ENCODE measurements at places on chromosomes 11 and 22. TPM values are rescaled to one million over a fixed set of nuclear protein-coding genes. Genes with fewer than 3 reads are reported as not detected.

VWA5A gene
- total RNA-seq: 12.1 TPM

OR56A1 gene
- total RNA-seq: not detected

DNA sequence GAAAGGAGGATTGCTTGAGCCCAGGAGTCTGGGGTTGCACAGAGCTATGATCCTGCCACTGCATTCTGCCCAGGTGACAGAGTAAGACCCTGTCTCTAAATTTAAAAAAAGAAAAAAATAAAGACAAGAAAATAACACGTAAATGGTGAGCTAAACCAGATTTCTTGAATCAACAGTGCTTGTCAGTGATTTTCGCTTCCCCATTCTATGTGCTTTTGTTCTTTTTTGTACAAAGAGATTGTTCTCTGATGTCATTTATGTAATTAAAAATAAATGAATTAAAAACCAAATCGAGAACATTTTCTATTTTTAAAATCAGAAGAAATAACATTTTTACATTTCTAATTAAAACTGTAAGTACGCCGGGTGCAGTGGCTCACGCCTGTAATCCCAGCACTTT lies 19.8 kb upstream of the SLC29A2 start:
- DNase-seq: no peak

DNA sequence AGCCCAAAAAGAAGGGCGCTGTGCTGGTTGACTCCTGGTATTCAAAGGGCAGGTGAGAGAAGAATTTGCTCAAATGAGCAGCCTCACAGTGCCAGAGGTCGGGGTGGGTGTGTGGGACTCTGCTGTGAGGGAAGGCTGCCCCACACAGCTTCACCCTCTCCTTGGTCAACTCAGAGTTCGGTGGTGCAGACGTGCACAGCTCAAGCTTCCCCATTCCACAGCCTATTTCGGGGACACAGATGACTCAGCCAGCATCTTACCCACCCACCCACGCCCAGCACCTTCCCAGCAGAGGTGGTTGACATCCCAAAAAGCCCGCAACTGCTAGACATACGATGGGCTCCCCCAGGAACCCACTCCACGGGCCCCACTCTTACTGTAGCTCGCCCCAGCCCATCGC lies 46.5 kb upstream of the CCND1 start:
- no peak for DNase-seq

- DNase-seq: no peak
Measured at GRCh38 chr22:25816522-25817059, 74.6 kb downstream of the MYO18B start.

GRCh38 chr11:111357150-111358037 lies 21.7 kb downstream of the POU2AF1 start:
- no peak for DNase-seq

KIAA1671 gene
- total RNA-seq: 14.1 TPM

MS4A3 gene
- total RNA-seq: not detected

- DNase-seq: no peak
Measured at GRCh38 chr11:69356703-69357457, 62.9 kb downstream of the MYEOV start.

DNA sequence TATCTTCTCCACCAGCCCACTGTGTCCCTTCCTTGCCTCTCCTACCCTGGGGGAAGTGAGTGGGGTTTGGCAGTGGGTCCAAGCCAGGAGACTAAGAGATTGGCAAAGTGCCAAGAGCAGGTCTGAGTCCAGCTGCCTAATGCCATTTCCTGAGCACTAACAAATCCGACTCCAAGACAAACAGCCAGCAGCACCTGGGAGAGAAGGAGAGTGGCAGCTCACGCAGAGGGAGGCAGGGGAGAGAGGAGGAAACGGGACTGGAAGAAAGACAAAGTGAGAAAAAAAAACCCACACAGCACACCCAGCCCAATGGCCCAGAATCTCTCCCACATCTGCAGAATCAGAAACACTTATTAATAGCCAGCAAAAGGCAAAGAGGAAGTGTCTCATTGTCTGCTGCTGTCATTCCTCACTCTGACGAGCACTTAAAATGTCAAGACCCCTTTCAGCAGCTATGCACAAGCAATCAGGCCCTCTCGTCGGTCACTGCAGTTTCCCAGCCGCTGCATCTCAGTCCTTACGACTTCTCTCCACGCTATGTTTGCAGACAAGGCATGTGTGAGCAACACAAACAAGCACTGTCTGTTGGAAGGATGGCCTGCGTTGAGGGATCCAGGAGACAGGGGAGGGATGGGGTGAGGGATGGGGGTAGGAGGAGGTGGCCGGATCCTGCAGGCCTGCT lies 558.4 kb upstream of the CADM1 start:
- no peak for DNase-seq

GRCh38 chr11:126284829-126285228 lies 1.9 kb downstream of the TIRAP start:
- peak; percentile 67 for DNase-seq

PIK3C2A gene
- total RNA-seq: 37.5 TPM

CRYBA4 gene
- not detected for total RNA-seq

GRCh38 chr11:26285608-26286007 lies 46.3 kb upstream of the ANO3 start:
- no peak for DNase-seq

MGAT3 gene
- 0.65 TPM for total RNA-seq

DNA sequence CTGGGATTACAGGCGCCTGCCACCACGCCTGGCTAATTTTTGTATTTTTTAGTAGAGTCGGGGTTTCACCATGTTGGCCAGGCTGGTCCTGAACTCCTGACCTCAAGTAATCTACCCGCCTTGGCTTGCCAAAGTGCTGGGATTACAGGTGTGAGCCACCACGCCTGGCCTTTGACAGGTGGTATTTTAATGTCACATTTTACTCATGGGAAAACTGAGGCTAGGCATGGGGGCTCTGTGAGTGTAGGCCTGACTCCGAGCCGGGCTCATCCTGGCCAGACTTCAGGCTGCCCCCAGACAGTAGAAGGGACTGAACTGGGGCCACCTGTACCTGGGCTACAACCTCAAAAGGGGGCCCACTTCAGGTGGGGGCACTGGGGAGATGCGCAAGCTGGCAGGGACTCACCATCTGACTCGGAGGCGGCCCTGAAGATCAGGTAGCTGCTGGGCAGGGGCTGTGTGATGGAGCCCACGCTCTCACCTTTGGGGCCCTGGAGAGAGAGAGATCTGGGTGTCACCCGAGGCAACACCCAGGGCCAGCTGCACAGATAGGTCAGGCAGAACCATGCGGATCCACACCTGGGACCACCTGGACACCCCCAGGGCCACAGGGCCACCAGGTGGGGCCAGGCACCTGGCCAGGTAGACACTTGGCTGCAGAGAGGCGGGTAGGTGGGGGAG lies 45.8 kb downstream of the OSBPL5 start:
- no peak for DNase-seq

TEX54 gene
- total RNA-seq: not detected

DNA sequence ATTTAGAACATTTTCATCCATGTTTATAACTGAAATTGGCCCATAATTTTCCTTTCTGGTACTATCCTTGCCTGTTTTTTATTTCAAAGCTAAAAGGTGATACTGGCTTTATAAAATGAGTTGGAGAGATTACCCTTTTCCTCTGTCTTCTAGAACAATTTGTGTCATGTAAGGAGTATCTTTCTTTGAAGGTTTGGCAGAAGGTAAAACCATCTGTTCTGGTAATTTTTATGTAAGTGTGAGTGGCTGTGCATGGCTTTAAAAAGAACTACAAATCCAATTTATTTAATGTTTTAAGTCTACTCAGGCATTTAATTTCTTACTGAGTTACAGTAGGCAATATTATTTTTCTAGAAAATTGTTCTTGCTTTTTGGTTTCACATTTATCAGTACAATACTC lies 7.7 kb upstream of the MRGPRD start:
- no peak for DNase-seq

DEFB131B gene
- not detected for total RNA-seq

Data from epithelial cell of proximal tubule (primary cell).